ENCODE measurements at places on chromosomes 6 and 20.

GRCh38 chr6:84582997-84583396 lies 181.4 kb downstream of the TBX18 start:
- no peak for DNase-seq

DNA sequence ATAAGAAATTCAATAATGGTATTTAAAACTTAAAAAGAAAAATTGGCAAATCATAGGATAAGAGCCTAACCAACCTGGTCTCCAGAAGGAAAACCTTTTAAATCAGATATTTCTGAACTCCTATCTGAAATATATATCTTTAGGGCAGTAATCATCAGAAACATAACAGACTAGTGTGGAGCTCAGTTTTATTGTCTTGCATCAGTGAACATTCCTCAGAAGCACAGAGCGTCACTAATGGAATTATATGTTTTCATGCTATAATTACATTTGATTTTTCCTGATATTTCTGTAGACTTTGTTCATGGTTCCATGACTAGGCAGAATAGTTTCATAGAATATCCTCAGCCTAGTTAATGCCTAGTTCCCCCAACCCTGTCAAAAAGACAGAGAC lies 262.2 kb downstream of the EYA4 start:
- DNase-seq: no peak

DNA sequence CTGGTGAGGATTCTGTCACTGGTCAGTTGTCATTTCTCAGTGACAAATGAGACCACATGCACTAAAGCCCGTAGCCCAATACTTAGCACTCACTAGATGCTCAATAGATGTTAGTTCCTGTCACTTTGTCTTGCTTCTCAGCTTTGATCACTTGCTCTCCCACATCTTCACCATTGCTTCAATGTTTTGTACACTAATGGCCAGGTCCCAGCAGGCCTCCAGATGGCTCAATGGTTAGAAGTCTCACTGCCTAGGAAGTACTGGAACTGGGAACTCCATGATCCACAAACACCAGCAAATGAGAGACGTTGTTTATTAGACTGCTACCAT lies 502.8 kb upstream of the JARID2 start:
- DNase-seq: no peak

GRCh38 chr6:38404355-38404754 lies 235.4 kb downstream of the BTBD9 start:
- no peak for DNase-seq

Measured in H9 (cell line).